ENCODE measurements at places on chromosomes 11 and 22. TPM values are rescaled to one million over a fixed set of nuclear protein-coding genes. Genes with fewer than 3 reads are reported as not detected.

Gene NEFH
- total RNA-seq = 0.12 TPM

Gene MS4A12
- not detected for total RNA-seq

Gene FGF3
- total RNA-seq = not detected

Gene APOL1
- 14.7 TPM for total RNA-seq

Gene DEFB131B
- total RNA-seq = not detected

Gene IFITM10
- total RNA-seq = 1.1 TPM

Gene OR8G1
- total RNA-seq = not detected

Gene OR52A1
- total RNA-seq = not detected

Gene PDE3B
- total RNA-seq = 1.9 TPM

Gene CLMP
- total RNA-seq = 26.7 TPM

Gene XPNPEP3
- total RNA-seq = 10.6 TPM

Gene MAP6
- total RNA-seq = 1.4 TPM
